Natural killer cell (primary cell): ENCODE measurements at places on chromosomes 7 and 10.

DNA sequence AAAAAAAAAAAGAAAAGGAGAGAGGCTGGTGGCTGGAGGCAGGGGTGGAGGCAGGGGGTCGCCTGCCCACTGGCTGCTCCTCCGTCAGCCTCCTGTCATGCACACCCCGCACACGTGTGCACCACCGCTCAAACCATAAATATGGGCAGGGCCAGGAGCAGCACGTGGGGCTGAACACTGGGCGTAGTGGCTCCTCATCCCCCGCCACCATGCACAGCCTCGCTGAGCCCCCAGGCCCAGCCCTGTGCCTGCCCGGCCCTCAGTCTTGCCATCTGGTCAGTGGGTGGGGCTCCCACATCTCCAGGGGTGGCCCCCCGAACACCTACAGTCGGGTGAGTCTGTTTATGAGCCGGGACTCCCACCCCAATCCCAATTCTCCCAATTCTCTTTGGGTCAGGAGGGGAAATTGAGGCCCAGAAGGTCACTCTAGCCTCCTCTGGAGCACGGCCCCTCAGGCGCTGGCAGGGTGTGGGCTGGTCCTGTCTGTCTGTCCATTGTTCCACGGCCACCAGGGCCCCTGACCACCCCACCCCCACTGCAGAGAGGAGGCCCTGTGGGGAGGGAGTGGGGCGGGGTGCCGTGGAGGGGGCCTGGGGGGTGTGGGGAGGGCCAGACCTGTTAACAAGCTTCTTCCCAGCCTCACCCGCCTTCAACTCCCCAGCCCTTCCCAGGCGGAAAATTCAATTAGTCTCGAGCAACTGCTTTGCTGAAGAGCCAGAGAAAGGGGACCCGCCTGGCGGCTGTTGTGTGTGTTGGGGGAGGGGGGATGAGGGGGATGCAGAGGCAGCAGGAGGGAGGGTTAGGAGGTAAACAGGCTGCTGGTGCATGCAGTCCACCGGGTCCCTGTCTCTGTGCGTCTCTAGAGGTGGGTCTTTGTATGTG, 19.5 kb upstream of the GRIFIN start:
- no peak for DNase-seq

GRCh38 chr10:24383681-24384106, 174.8 kb downstream of the KIAA1217 start:
- DNase-seq = no peak

DNA sequence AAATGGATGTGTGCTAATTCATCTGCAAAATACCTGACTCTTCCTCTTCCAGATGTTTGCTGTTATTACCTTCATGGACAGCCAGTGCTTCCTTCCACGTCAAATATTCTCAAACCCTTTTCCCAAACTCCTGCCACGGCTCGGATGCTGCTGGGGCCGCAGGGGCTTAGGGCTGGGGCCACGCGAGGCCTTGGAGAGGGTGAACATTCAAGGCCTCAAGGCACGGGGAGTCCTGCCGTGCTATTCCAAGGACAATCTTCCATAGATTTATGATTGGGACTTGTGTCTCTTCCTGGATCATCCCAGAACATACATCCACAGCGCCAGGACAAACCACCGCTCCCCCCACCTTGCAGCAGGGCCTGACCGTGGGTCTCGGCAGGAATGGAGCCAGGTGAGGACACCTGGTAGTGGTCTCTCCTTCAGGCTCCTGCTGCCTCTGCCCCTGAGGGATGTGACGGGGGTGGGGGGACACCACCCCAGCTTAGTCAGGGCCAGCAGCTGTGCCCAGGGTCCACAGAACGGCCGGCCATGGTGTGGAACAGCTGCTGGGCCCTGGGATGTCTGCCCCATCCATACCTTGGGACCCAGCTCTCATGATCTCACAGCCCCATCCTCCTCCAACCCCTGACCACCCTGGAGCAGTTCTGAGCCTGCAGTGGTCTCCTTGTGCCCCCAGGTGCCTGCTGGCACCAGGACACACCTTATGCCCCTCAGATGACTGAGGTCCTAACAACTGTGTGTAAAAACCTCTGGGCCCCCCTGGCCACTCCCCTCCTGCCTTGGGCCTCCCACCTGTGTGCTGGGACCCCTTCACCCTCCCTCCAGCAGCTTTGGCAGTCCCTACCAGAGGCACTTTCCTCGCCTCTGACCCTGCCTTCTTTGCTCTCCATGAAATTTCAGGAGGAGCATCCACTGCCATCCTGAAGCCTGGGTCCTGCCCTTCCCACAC, 16.7 kb downstream of the VIPR2 start:
- DNase-seq = no peak

- DNase-seq = no peak
Measured at GRCh38 chr7:26856176-26856985, 8.0 kb downstream of the SKAP2 start.

DNA sequence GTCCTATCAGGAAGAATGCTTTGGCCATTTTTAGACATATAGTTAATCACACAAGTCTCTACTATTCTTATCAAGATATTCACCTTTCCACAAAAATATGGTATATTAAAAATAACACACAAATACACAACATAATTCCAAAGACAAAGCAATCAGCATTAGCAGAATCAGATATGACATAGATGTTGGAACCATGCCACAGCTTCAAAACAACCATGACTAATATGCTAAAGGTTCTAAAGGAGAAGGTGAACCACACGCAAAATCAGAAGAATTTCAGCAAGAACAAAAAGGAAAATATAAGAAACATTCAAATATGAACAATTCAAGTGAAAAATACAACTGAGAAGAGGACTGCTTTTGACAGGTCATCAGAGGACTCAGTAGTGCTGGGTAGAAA, 670.2 kb upstream of the SORCS1 start:
- no peak for DNase-seq
